ENCODE measurements at places on chromosomes 3 and 15.

DNA sequence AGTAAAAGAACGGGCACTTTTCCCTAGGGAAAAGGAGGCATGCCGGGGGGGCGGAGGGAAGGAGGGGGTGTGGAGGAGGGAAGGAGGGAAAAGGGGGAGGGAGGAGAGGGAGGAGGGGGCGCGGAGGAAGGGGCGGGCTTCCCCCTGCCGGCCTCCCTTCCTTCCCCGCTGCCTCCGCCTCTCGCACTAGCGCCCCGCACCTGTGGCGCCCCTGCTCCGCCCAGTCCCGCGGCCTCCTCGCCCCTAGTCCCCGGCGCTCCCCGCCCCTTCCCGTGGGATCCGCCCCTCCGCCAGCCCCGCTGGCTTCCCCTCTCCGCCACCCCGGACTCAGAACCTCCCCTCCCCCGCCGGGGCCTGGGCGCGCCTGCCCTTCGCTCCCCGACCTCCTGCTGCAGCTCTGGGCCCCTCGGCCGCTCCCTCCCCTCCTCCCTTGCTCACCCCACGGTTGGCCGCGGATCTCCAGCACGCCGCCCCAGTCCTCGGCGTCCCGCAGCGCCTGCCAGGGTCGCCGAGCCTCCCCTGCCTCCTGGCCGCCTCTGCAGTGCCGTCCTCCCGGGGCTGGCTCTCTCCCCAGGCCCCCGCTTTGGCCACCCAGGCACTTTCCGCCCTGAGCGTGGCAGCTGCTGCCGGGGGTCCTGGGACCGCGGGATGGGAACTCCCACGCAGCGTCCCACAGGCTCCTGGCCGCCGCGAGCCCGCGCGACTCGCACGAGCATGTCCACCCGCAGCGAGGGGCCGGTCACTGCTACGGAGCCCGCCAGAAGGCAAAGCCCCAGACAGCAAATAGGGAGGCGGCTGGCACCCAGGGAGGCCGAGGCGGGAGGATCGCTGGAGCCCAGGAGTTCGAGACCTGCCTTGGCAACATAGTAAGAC, 147.4 kb downstream of the TJP1 start:
- peak; percentile 40 for DNase-seq

GRCh38 chr3:32816439-32817256, 1.1 kb upstream of the TRIM71 start:
- DNase-seq: peak; percentile 9

DNA sequence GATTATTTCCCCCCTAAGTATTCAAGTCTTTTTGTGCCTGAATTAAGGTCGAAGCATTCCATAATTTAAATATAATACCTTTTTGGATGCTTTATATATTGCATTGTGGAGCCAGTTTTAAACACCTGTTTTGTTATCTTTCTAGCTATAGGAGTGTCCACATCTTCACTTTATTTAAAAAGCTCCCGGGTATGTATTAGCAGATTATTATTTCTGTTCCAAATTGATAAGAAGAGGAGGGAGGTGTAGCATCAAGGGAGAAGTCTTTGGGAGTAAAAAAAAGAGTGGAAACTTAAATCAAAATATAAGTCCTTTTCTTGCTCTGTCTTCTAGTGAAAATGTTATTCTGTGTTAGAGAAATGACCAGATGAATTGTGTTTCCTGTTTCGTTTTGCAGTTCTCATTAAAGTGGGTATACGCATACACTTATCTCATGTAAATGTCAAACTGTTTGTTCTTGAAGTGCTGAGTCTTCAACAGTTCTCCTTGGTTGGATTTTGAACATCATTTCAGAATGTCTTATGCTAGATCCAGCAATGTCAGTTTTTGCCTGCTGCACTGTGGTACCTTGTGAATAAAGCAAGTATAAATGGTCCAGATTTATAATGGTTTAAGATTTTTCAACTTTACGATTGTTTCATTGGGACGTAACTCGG, 105.8 kb downstream of the FNDC3B start:
- no peak for DNase-seq

- peak; percentile 37 for DNase-seq
These were observed 12.0 kb upstream of the FGD5 start for GRCh38 chr3:14806641-14807263.

GRCh38 chr3:44721231-44722102, 8.0 kb upstream of the ZNF501 start:
- peak; percentile 30 for DNase-seq

- no peak for DNase-seq
These were observed 467.4 kb upstream of the BCHE start for GRCh38 chr3:166304584-166304983.

DNA sequence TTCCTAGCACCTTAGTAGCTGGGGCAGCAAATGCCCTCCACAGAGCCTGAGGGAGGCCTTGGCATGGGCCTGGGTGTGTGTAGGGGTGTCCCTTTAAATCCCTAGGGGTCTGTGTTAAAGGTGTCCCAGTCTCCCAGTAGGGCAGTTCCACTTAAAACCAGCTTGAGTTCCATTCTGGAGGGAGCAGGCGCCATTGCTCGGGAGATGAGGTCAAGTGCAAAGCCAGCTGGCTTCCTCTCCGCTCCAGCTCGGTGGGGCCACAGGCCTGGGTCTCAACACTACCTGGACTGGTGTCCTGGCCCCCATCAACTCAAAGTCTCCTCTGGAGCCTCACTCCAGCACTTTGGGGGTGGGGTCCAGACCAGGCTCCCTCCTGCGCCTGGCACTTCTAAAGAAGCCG, 25.2 kb downstream of the FEM1B start:
- no peak for DNase-seq

GRCh38 chr3:183253528-183254486, 754 bp downstream of the B3GNT5 start:
- DNase-seq: peak; percentile 67

DNA sequence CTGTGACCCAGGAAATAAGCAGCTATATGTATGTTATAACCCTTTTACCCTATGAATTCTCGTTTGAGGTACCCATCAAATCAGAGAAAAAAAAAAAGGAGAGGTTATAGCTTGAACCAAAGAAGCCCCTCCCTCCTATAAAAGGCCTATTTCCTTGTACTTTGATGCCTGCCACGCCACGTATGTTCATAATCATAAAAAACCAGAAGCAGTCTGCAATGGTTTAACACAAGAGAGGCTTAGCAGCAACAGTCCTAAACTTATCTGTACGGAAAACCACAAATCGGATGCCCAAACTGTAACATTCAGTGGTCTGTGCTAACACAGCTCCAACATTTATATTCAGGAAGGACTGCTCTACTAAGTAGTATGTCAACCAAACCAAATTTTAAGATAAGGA, 21.2 kb downstream of the CCR8 start:
- DNase-seq: no peak

GRCh38 chr15:48623456-48623855, 22.1 kb downstream of the FBN1 start:
- DNase-seq: no peak

- no peak for DNase-seq
These were observed 27.2 kb downstream of the ACAA1 start for GRCh38 chr3:38109580-38110313.

- DNase-seq: peak; percentile 39
These were observed 44.2 kb downstream of the SGO1 start for GRCh38 chr3:20141851-20142250.

GRCh38 chr3:34895841-34896240, 743.5 kb upstream of the ARPP21 start:
- DNase-seq: no peak

DNA sequence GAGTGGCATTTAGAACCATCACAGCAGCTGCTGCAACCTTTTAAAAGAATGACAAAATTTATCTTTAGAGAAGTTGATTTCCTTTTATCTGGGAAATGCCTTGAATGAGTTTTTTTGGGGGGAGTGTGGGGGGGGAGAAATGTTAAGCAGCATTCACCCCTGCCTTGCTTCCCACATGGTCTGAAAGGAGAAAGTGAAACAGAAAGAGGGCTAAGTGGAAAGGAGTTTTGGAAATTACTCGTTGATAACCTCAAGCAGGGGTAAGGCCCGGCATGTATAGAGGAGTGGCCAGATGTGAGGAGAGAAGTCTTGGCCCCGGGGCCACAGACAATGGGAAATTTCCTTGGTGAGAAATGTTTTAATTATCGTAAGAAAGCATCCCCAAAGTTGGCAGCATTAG, 23.5 kb downstream of the B3GALNT1 start:
- no peak for DNase-seq

DNA sequence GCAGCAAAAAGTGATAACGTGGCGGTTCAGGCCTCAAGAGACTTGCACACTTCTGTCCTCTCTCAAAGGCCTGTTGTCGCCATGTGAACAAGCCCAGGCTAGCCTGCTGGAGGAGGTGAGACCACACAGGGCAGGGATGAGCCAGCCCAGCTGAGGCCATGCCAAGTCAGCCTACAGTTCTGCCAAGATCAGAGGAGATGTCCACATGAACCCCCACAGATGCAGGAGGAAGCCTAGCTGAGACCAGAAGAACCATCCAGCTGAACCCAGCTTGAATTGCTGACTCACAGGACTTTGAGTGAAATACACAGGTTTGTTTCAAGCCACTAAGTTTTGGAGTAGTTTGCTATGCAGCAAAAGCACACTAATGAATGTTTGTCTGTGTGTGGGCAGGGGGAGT, 50.3 kb upstream of the SEC13 start:
- DNase-seq: peak; percentile 53

DNA sequence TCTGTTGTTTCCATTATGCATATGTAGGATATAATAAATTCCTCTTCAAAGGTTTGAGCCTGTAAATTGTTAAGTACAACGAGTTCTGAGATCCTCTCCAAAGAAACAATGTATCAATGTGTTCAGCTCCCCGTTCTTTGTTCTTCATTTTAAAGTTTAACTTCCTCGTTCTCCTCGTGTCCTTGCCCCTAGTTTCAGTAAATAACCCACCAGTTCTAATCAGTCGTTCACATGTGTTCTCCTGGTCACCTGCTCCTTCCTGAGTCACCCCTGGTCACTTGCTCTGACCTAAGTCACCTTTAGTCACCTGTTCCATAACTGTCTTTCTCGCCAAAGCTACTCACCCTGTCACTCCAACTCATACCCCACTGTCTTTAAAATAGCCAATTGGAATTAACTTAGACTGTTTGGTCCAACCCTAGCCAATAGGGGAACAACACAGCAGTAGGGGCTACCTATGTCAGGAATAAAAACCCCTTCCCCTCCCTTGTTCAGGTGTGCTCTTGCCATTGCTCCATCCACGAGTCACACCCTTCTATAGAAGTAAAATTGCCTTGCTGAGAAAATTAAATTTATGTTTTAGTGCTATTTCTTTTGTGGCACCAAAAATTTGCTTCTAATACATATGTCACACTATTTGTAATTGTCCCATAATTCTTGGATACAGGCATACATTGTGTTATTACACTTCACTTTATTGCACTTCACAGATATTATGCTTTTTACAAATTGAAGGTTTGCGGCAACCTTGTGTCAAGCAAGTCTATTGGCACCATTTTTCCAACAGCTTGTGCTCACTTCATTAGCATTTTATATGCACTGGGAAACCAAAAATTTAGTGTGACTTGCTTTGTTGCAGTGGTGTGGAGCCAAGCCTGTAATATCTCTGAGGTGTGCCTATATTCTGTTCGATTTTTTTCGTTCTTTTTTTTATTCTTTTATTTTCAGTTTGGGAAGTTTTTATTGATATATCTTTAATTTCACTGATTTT, 15.3 kb upstream of the MCF2L2 start:
- DNase-seq: no peak

- DNase-seq: no peak
These were observed 15.2 kb downstream of the NRROS start for GRCh38 chr3:196654735-196655090.

- no peak for DNase-seq
These were observed 25.2 kb downstream of the RASGRF1 start for GRCh38 chr15:79065361-79065705.

GRCh38 chr15:47405365-47406162, 311.7 kb upstream of the SEMA6D start:
- no peak for DNase-seq

DNA sequence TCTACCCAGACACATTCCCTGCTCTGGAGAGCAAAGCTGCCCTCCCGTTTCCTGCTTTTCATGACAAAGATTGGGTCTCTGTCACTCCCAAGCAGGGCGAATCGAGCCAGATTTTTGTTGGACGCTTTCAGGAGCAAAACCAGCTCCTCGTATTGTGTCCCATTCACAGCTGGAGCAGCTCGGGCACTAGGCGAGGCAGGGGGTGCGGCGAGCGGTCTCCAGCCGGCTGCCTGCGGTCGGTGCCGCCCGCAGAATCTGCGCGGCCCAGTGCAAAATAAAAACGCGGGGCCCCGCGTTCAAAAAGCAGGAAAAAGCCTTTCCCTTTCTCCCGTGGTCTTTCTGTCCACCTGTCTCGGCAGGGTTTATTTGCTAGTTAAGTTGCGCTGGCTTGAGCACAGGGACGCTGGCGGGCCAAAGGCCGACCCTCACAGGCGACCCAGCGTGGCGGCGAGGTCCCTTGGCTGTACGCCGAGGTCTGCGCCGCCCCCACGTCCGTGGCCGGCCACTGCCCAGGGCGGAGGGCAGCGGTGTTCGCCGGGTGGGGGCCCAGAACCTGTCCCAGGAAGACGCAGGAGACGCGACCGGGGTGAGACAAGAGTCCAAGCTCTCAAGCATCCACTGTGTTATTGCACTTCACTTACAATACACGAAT, 71.2 kb downstream of the CYP19A1 start:
- no peak for DNase-seq

DNA sequence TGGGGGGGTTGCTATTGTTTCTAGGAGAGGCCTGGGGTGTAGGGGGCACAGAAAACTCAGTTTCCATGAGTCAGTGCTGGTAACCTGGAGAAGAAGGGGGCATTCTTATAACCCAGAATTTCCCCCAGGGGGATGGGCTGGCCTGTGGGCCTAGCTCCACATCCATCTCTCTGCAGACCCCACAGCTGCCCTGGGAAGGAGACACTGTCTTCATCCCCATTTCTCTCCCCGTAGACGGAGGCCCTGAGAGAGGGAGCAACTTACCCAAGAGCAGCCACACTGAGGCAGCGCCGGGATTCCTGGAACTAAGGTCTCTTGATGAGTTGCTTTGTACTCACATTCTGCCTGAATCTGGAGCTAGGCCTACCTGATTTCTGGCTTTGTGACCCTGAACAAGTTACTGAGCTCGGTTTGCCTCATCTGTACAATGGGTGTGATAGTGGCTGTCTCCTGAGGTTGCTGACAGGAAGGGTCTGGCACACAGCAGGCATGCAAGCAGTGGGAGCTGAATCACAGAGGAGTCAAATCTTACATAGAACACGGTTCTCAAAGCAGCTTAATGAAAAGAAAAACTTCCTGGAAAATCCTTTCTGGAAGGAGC, 55.0 kb upstream of the LCTL start:
- DNase-seq: no peak

DNA sequence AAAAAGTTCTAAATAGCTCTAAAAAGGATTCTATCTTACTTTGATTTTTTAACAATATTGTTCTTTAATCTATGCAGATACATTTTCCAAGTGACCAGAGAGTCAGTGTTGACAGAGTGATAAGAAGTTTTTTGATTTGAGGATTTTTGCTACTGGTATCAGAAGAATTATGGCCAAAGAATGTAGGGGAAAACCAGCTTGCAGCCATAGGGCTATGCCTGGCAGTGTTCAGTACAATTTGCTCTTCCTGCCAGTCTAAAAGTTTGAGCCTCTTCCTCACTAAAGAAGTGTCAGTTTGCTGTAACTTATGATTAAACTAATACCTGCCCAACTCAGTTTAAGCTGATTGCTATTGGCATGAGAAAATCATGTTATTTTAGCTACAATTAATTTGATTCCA, 35.3 kb upstream of the FSIP1 start:
- DNase-seq: no peak

Data from fibroblast of mammary gland (primary cell).